NB4 (cell line): ENCODE measurements at places on chromosomes 4 and X.

GRCh38 chrX:107825698-107826237 is at the start of gene MID2:
Gene MID2, plus strand, starts transcription at chrX:107825866. Its CDS starts 561 bp downstream, at chrX:107826427.
- DNase-seq = no peak

DNA sequence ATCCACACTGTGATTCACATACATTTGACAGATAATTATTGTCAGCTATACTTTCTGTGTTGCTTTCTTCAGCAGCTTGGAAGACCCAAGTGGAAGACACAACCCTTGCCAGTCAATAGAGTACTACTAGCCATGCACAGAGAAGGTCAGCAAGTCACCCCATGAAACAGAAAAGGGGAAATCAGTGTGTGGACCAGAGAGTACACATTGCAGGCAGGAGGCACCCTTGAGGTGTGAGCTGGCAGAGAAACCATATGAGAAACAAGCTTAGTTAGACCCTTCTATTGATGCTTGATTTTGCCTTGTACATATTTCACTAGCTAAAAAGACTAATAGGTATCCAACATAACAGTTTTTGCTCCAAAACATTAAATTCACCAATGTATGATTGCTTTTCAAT is 99.5 kb downstream of the NLGN4X start:
- DNase-seq = no peak

GRCh38 chrX:114800719-114801118 is 216.7 kb downstream of the IL13RA2 start:
- DNase-seq = peak; percentile 76

DNA sequence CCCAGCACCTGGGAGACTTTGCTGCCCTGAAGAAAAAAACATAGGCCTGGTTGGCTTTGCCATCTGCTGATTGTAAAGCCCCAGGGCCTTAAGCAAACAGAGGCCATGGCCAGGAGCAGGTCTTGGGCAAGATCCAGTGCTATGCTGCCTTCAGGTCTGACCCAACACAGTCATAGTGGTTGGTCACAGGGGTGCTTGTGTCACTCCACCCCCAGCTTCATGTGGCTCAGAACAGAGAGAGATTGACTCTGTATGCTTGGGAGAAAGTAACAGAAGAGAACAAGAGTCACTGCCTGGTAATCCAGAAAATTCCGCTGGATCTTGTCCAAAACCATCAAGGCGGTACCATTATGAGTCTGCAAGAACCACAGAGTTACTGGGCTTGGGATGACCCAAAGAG is 24.4 kb upstream of the SMARCA5 start:
- no peak for DNase-seq

DNA sequence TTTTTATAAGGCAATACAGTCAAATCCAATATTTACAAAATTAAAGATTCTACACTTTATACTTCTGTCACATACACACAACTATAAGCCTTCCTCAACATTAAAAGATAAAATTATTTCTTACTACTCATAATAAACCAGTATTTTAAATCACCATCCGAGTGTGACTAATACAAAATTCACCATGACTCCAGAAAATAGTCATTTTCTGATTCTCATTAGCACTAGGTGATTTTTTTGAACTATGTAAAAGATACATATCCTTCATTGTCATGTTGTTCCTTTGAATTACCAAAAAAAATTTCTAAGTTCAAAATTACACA is 646 bp upstream of the SLC7A11 start:
- no peak for DNase-seq
